ENCODE measurements at places on chromosomes 2 and 18.

- DNase-seq, result no peak
Measured at GRCh38 chr2:32626639-32627221, 1.1 kb upstream of the TTC27 start.

DNA sequence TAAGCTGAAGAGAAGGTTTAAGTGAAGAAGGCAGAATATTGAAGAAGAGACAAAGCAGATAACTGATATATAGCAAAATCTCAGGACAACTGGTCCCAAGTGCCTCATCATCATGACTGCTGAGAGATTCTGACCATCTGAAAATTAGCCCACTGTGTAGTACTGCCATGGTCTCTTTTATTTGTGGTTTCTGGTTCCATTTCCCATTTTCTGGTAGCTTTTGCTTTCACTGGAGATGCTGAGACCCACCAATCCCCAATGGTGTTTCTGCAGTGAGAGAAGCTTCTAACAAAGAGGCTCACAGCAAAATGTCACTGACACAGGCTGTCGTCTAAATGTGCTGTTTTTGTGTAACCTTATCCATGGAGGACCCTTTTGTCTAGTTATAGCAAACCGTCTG is 79.5 kb downstream of the TMEM163 start:
- DNase-seq, result no peak

GRCh38 chr2:24514820-24515219 is 23.8 kb downstream of the NCOA1 start:
- DNase-seq, result no peak

DNA sequence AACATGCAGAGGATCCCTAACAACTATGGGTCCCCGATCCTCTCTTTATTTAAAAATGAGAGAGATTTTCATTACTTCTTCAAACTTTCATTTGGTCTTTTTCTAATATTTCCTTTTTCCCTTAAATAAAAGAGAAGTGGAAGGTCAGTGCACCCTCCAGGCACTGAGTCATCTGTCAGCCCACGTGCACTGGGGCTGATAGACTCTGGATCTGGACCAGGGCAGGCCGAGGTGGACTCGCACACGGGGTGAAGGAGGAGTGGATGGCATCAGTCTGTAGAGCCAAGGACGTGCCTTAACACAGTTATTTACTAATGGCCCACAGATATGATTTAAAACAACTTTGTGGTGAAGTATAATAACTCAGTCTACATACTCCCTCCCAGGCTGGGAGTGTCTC is 214.4 kb upstream of the TMEM200C start:
- no peak for DNase-seq

DNA sequence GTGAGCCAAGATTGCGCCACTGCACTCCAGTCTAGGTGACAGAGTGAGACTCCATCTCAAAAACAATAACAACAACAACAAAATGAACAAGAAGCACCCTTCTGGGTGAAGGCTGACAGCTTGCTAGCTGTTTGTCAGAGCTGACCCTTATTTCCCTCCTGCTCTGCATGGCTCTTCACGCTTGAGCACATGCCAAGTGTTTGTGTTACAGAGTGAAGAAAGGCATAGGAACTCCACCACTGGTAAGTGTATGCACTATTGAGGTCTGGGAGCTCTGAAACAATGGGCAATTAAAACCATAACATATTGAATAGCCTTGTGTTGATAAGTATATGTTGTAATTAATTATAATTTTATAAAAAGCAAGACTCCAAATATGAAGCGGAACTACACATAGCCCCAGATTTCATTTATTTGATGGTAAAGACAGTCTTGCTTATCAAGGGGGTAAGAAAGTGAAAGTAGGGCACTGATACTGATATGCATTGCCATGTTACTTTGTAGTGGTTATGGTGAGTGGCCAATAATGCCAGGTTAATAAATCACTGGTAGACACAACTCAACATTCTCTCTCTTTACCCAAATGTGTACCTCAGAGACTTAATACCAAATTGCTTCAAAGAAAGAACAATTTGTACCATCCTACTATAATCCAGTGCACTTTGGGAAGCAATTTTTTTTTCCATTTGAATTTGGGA is 163.4 kb downstream of the VWC2L start:
- no peak for DNase-seq

DNA sequence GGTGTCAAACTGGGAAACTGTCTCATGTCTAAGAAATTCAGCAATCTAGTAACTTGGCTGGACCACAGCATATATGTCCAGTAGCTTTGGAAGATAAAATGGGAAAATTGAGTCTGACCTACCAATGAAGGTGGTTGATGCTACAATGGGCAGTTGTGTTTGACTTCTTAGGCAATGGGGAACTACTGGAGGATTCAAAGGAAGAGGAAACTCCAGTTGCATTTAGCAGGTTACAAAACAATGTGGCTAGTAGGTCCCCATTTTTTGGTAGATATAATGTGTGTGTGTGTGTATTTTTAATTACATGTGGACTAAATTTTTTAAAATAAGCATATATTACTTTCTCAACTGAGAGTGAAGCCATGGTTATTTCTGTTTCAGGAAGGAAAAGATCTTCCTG is 427.7 kb downstream of the NBAS start:
- no peak for DNase-seq

DNA sequence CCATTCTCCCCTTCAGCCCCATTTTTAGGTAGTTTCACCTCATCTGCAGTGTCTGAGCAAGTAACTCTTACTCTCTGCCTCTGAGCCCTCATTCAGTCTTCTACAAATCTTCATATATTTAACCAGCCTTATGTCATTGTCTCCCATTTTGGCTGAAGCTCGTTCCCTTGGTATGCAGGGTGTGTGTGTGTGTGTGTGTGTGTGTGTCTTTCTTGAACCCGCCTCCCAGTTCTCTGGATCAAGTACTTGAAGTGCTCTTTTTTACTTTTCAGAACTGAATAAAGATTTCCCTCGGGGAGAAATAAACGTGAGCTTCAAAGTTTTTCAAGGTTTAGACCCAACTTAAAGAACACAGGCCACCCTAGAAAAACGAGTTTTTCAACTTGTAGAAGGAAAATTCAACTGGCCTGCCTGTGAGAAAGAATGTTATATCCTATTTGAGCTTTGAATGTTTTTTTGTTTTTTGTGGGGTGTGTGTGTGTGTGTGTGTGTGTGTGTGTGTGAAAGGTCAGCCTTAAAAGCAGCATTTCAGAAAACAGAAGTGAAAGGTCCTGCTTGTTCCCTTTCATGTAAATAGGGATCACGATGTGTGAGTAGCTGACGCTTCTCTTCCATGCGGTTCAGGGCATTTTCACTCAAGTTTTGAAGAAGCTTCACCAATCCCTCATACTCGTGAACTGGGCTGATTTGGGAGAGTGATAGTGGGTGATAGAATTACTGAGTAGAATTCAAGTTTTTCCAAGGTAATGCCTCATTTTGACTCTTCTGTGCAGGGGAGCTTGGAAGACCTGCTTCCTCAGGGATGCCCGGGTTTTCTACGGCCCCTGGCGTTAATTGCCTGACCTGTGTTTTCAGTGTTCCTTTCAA is 50.6 kb upstream of the EML6 start:
- no peak for DNase-seq

DNA sequence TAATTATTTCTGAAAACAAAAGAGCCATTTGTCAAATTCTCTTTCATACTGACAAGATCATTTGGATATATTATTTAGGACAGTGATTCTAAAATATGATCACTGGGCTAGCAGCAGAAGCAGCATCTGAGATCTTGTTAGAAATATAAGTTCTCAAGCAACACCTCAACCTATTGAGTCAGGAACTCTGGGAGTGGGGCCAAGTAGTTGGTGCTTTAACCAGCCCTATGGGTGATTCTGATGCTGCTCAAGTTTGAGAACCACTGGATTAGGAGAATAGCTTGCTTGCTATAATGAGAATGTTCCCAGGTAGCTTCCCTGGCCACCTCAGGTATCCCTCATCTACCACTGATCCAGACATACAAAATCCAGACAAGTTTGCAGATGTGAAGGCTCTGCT is 466.9 kb upstream of the CELF4 start:
- no peak for DNase-seq

DNA sequence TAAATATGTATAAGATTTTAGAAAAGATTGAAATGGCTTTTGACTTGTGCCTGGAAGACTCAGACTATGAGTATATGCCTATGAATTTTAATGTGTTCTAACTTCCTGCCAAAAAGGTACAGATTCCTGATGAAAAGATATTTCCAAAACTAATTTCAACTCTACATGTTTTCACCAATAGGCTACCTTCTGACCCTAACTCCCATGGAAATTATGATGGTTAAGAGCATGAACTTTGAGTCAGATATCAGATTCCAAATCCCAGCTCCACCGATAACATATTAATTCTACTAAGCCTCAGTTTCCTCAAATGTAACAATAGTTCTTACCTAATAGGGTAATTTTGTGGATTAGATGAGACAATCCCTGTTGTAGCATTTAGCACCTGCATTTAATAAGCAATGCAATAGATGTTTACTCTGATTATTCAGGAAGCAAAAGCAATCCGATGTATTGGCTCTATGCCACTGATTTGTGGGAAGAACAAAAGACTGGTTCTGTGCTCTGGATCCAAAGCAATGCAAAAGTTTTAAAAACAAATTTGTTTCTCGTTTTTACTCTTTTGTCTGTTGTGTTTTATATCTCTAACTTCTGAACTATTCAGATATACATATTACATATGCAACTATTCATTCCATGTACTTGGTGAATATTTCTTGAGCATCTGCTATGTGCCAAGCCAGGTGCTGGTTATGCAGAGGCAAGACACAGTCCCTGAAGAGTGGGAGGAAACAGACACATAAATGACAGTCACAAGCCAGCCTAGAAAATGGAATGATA is 115.4 kb downstream of the GATA6 start:
- no peak for DNase-seq

GRCh38 chr2:160298960-160299359 is 98.9 kb upstream of the ITGB6 start:
- no peak for DNase-seq

GRCh38 chr2:199677881-199678280 is 173.1 kb downstream of the FTCDNL1 start:
- no peak for DNase-seq

GRCh38 chr18:321865-322467 is 54.1 kb upstream of the THOC1 start:
- DNase-seq, result no peak

- DNase-seq, result no peak
Measured at GRCh38 chr18:12882453-12883371, 1.3 kb downstream of the PTPN2 start.

DNA sequence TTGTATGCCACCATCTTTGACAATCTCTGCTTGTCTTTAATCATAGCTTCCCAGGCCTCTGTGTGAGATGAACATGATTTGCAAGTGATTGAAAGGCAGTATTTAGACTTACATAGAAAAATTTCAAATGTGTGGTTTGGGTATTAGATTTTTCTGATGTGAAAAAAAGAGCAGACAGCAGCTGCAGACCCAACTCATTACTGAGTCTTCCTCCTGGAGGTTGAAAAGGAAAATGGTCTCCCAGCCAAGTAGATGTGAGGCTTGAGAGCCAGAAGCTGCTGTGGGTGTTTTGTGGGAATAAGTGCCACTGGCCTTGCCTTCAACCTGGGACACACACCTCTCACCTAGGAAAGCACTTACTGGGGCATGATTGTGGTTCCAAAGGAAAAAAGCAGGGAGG is 92.5 kb downstream of the KCTD18 start:
- no peak for DNase-seq

All from stimulated activated CD4-positive, alpha-beta T cell treated with anti-CD3 and anti-CD28 coated beads, Interleukin-2, amount 100 ng/mL, for 24 hours (primary cell).